ENCODE measurements at places on chromosomes 6 and 20.

GRCh38 chr6:50975216-50975615, 156.5 kb downstream of the TFAP2B start:
- no peak for DNase-seq

GRCh38 chr6:128168244-128168643, 267.4 kb upstream of the THEMIS start:
- DNase-seq: no peak

DNA sequence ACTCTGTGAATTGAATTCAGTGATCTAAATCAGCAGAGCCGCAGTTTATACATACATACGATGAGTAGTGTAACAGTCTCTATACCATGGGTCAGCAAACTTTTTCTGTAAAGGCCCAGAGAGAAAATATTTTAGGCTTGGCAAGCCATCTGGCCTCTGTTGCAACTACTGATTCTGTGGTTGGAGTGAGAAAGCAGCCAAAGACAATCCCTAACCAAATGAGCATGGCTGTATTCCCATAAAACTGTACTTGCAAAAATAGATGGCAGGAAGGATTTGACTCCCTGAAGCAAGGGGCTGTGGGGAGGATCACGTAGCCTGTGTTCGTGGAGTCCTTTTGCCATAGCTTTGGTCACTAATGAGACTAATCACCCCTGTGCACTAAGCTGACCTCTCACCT, 17.9 kb upstream of the MOCS1 start:
- no peak for DNase-seq

DNA sequence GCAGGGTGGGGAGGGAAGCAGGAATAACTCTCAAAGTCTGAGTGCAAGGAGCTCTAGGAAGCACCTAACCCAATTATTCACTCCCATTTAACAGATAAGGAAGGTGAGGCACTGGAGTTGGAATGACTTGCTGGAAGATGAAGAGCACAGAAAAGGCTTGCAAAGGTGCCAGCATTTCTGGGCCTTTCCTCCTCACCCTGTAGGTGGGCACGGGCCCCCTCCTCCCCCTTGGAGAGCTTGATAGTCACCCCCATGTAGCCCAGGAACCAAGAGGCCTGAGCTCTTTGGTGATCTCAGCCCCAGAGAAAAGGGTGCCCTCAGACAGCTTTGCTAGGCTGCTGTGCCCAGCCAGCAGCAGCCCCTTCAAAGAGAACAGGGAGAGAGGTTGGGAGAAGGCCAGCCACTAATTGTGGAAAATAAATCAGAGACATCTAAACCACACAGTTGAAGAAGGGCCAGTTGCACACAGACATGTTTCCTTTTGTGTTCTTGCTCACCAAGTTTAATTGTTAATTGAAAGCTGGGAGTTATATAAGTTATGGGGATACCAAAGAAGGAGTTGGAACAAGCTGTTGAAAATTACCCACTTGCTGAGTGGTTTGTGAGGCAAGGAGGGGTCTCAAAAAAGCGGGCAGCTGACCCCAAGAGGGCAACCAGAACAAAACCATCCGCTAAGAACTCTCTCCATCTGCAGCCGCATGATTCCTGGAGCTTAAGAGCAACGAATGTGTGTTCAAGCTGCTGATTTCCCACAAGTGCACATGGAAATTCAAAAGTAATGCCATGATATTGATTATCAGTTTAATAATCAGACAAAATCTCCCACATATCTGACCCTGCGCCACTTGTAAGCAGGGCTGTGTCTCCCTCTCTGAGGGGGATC, 77.0 kb downstream of the MRPL14 start:
- no peak for DNase-seq

DNA sequence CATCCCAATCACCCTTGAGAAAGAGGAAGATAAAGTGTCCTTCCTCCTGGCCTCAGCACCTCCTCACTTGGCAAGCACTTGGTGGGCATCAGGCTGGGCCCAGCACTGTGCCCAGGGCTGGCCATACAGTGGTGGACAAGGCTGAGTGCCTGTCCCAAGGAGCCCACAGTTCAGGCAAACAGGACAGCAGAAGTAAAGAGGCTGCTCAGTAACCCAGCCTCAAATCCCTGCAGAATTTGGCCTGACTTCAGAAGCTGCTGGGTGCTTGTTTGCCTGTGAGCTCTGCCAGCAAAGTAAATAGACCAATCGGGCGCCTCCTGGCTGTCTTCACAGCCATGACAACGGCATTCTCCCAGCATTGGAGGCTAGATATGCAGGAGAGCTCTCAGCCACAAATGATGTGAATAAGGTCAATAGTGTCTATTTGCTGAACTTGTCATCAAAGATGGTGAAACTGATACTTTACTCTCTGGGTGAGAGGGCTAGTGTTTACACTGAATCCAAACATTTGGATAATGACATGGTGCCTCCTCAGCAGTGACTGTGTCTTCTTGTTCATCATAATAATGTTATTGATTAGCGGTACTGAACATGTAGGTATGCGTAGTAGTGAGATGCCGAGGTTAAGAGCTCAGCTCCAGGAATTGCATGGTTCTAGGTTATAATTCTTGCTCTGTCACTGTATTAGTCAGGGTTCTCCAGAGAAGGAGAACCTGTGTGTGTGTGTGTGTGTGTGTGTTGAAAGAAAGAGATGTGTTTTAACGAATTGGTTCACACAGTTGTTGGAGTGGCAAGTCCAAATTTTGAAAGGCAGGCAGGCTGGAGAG, 36.9 kb upstream of the FANCE start:
- no peak for DNase-seq

- no peak for DNase-seq
Observed at GRCh38 chr6:102660303-102660702, 1266.8 kb downstream of the GRIK2 start.

GRCh38 chr6:131652472-131652871, 15.4 kb downstream of the ENPP3 start:
- no peak for DNase-seq
